Large intestine (tissue), 12 donors: ENCODE measurements at places on chromosomes 1 and 21. TPM values are rescaled to one million over a fixed set of nuclear protein-coding genes. Genes with fewer than 3 reads are reported as not detected.

ELOVL1 gene
- 68.7 TPM for polyA plus RNA-seq

LEMD1 gene
- polyA plus RNA-seq = 1.0 TPM

DPYD gene
- 32.5 TPM for polyA plus RNA-seq

EXTL1 gene
- 0.82 TPM for polyA plus RNA-seq

FAM43B gene
- polyA plus RNA-seq = 0.31 TPM

LCE1E gene
- not detected for polyA plus RNA-seq
